ENCODE measurements at places on chromosomes 4 and X.
A peak's percentile ranks its signal among the peaks of the same experiment; 100 is the strongest.

- H3K27ac ChIP-seq = no peak overlapping the region
- H3K36me3 ChIP-seq = no peaks in the 10 kb centered on the region
- no peaks in the 10 kb centered on the region for H3K27me3 ChIP-seq
- no peaks in the 10 kb centered on the region for H3K4me1 ChIP-seq
Measured at GRCh38 chr4:39942507-39942906, 35.2 kb downstream of the PDS5A start.

- no peak overlapping the region for H3K27ac ChIP-seq
- no peaks in the 10 kb centered on the region for H3K27me3 ChIP-seq
- H3K4me1 ChIP-seq = peaks cover 11% of the 10 kb centered on the region
- no peak overlapping the region for H3K4me3 ChIP-seq
- H3K36me3 ChIP-seq = no peaks in the 10 kb centered on the region
- DNase-seq = peak; percentile 79
Measured at GRCh38 chr4:83252782-83253405, 31.7 kb downstream of the COQ2 start.

DNA sequence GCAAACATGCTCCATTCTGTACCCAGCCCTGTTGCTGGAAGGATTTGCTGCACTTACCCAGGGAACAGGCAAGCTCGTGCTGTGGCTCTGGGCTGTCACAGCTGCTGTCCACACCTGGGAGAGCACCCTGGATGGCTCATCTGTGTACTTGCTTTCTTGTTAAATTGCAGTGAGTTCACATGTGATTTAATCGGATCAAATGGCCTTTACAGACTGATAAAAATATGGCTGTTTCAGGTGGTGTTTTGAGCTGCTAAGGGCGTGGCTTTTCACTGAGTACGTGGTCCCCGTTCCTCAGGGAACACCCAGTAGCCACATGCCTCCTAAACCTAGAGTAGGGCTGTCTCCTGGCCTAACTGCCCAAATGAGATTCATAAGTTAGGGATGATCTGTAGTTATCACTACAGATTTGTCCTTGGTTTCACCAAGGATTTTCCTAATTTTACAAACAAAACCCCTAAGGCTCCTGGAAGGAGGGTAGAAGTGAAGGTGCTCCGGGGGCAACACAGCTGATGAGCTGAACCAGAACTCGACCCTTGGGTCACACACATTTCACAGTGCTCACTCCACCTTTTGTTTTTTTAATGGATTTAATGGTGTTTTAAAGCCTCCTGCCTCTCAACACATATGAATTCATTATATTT, 13.7 kb downstream of the KLKB1 start:
- DNase-seq = no peak
- no peak overlapping the region for H3K4me3 ChIP-seq
- no peak overlapping the region for H3K27ac ChIP-seq

- no peak overlapping the region for H3K27ac ChIP-seq
- no peaks in the 10 kb centered on the region for H3K4me1 ChIP-seq
- no peak overlapping the region for H3K4me3 ChIP-seq
- H3K36me3 ChIP-seq = no peaks in the 10 kb centered on the region
- DNase-seq = no peak
Measured at GRCh38 chr4:156085100-156085499, 131.4 kb upstream of the CTSO start.

DNA sequence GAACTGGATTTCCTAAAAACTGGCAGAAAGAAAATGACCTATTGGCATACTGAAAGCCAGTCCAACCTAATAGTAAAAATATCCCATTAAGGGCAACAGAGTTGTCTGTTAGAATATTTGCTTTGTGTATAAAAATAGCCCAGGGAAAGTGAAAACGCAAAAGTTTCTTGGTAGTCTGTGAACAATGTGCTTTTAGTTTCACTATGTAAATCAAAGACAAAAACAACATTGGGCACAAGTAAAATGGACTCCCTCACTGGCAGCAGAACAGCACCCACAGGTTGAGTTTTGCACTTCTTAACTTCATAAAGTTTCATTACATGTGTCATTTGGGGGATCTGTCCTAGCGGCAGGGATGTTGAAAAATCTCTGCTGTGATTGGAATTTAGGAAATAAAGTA, 4.3 kb upstream of the FGG start:
- H3K4me1 ChIP-seq = peaks cover 20% of the 10 kb centered on the region
- H3K36me3 ChIP-seq = no peaks in the 10 kb centered on the region
- no peaks in the 10 kb centered on the region for H3K27me3 ChIP-seq
- no peak for DNase-seq
- no peak overlapping the region for H3K4me3 ChIP-seq

GRCh38 chrX:72340626-72341025, 34.9 kb upstream of the CITED1 start:
- H3K27me3 ChIP-seq = no peaks in the 10 kb centered on the region
- no peak overlapping the region for H3K4me3 ChIP-seq
- H3K36me3 ChIP-seq = no peaks in the 10 kb centered on the region
- no peak for DNase-seq
- no peak overlapping the region for H3K27ac ChIP-seq
- H3K4me1 ChIP-seq = no peaks in the 10 kb centered on the region

DNA sequence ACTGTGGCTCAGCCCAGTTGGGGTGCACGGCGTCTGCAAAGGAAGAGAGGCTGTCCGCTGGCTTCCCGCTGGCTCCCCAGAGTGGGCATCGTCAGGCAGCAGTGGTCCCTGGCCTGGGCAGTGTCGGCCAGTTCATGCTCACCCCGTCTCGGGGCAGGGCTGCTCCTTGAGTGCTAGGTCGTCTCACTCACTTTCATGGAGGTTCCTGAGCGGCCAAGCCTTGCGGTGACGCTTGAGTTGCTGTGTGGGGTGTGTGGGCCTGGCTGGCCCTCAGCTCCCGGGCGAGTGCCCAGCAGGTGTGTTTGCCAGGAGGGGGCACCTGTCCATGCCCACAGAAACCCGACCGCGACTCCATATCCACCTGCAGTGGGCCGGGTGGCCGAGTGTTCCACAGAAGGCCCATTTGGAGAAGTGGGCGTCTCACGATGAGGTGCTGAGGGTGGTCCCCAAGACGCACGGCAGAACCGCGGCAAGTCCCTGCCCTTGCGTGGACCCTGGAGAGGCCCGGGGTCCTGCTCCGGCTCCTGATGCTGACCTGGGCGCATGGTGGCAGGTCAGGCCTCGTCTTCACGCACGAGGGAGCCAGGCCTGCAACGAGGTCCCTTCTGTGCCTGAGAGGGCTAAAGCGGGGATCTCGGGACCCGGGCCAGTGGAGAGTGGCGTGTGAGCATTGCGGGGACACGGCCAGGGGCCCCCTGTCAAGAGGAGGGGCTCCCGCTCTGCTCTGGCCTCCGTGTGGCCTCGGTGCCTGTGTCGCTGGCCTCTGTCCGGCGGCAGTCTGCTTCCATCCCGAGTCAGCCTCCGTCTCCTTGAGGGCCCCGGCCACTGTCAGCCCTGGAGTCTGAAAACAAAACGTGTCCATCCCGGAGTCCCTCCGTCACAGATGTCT, 18.5 kb upstream of the UVSSA start:
- H3K36me3 ChIP-seq = peaks cover 95% of the 10 kb centered on the region
- H3K27ac ChIP-seq = no peak overlapping the region
- peaks cover 35% of the 10 kb centered on the region for H3K4me1 ChIP-seq
- no peaks in the 10 kb centered on the region for H3K27me3 ChIP-seq
- no peak for DNase-seq

- no peak overlapping the region for H3K27ac ChIP-seq
- H3K27me3 ChIP-seq = no peaks in the 10 kb centered on the region
- no peaks in the 10 kb centered on the region for H3K36me3 ChIP-seq
- no peak for DNase-seq
Measured at GRCh38 chr4:124025000-124025399, 628.4 kb downstream of the SPRY1 start.

DNA sequence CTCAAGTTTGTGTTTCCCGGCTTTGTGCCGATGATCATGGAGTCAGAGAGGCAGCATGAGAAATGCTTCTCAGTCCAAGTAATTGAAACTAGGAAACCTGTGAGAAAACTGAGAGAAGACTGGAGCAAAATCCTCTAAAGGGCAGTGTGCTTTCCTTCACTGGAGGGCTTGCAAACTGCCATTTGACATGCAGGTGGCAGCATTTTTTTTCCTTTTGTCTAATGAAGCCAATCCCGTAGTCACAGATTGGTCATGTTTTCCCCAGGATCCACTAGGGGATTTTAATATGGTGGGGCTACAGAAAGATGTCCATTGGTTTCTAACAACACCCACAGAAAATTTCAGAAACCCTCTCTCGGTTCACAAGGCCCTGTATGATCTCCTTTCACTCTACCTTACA, 117.4 kb upstream of the NUDT10 start:
- no peaks in the 10 kb centered on the region for H3K4me1 ChIP-seq
- no peak overlapping the region for H3K4me3 ChIP-seq
- H3K36me3 ChIP-seq = no peaks in the 10 kb centered on the region
- no peak for DNase-seq
- no peak overlapping the region for H3K27ac ChIP-seq
- H3K27me3 ChIP-seq = no peaks in the 10 kb centered on the region

- H3K4me3 ChIP-seq = peak within 1 kb of the TSS; percentile 51
- no peaks in the 10 kb centered on the region for H3K36me3 ChIP-seq
- H3K27ac ChIP-seq = peak within 1 kb of the TSS; percentile 88
- H3K27me3 ChIP-seq = peaks cover 6% of the 10 kb centered on the region
- H3K4me1 ChIP-seq = peaks cover 5% of the 10 kb centered on the region
- DNase-seq = peak; percentile 93
Measured at GRCh38 chr4:22515888-22516541, at the start of gene ADGRA3. TSS of gene ADGRA3 (minus strand) at chr4:22516066. CDS start at chr4:22515784, 282 bp downstream.

- DNase-seq = no peak
- H3K4me3 ChIP-seq = no peak overlapping the region
- no peaks in the 10 kb centered on the region for H3K36me3 ChIP-seq
- no peaks in the 10 kb centered on the region for H3K27me3 ChIP-seq
- H3K27ac ChIP-seq = no peak overlapping the region
Measured at GRCh38 chr4:99749445-99750391, 66.9 kb upstream of the DAPP1 start.

DNA sequence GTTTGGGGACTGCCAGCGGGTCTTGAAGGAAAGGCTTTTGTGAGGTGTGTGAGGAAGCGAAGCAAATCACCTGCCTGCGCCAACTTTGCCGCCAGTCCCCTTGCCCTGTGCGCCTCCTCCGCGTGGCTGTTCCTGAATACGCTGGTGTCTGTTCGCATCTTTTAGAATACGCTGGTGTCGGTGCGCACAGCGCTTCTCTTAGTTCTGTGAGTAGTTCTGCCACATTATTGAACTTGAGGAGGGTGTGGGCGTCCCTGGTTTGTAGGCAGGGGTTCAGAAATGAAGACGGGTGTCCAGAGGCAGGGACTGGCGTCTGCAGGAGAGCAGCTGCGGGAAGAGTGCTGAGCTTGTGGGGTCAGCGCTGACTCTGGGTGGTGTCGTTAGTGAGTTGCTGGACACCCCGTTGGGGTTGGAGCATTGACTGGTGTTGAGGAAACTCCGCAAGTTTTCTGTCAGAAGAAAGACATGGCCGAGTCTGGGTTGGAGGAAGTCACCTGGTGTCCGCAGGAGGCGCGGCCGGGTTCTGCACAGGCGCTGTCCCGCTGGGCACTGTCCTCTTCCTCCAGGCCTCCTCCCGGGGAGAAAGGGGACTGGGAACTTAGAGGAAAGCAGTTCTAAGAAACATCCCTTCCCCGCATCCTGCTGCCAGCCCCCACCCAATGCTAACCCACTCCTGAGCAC, 930 bp downstream of the ZNF718 start:
- H3K36me3 ChIP-seq = peaks cover 22% of the 10 kb centered on the region
- peak overlapping the region; percentile 85 for H3K4me3 ChIP-seq
- DNase-seq = peak; percentile 80
- H3K27ac ChIP-seq = peak overlapping the region; percentile 96

- no peak overlapping the region for H3K4me3 ChIP-seq
- no peaks in the 10 kb centered on the region for H3K4me1 ChIP-seq
- no peak for DNase-seq
Measured at GRCh38 chr4:177640864-177641263, 198.6 kb upstream of the AGA start.

GRCh38 chr4:6944301-6945051, 34.9 kb downstream of the TBC1D14 start:
- DNase-seq = no peak
- H3K36me3 ChIP-seq = peaks cover 9% of the 10 kb centered on the region
- peak overlapping the region; percentile 90 for H3K27ac ChIP-seq

DNA sequence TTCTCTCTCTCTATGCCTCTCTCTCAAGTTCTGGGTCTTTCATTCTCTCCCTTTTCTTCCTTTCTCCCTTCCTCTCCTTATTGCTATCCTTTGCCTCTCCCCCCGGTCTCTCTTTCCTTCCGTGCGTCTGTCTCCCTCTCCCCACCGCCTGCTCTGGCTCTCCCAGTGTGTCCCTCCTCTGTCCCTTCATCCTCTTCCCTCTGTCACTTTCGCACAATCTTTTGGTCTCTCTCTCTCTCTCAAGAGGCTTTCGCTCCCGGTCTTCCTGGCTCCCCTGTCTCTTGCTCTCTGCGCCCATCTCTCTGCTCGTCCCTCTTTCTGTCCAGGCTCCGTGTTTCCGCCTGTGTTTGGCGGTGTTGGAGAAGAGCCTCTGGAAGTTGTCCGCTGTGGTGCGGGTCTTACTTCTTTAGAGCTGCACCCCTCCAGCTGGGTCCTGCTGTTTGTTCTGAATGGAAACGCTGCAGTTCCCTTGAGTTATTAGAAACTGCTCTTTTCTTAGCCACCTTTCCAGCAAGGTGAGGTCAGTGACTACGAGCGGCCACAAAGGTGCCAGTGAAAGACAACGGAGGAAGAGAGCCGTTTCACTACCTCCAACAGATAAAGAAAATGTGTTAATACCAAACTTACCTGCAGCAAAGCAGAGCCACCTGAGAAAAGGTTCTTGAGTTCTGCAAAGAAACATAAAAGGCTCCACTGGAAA, 1.1 kb downstream of the BMPR1B start:
- peaks cover 15% of the 10 kb centered on the region for H3K4me1 ChIP-seq
- H3K27ac ChIP-seq = peak overlapping the region; percentile 70
- peak overlapping the region; percentile 65 for H3K4me3 ChIP-seq
- no peaks in the 10 kb centered on the region for H3K36me3 ChIP-seq

DNA sequence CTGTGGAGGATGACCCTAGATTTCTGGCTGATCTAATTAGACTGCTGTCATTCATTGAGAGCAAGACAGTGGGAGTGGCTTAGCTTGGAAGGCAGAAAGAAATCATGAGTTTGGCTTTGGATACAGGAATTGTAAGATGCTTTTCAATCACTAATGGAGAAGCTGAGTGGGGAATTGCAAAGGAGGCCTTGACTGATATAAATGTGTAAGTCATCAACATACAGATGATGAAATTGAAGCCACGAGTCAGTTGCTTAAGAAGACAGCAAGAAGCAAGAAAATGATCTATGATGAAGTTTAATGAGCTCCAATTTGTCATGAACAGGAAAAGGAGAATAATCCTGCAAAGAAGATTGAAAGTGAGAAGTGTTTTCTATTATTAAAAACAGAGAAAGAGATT, 136.7 kb upstream of the C1QTNF7 start:
- H3K4me3 ChIP-seq = no peak overlapping the region
- no peaks in the 10 kb centered on the region for H3K27me3 ChIP-seq
- no peak overlapping the region for H3K27ac ChIP-seq
- DNase-seq = no peak
- H3K36me3 ChIP-seq = no peaks in the 10 kb centered on the region
